NCI-H1417 (cell line): ENCODE measurements at places on chromosomes 3 and 15.

DNA sequence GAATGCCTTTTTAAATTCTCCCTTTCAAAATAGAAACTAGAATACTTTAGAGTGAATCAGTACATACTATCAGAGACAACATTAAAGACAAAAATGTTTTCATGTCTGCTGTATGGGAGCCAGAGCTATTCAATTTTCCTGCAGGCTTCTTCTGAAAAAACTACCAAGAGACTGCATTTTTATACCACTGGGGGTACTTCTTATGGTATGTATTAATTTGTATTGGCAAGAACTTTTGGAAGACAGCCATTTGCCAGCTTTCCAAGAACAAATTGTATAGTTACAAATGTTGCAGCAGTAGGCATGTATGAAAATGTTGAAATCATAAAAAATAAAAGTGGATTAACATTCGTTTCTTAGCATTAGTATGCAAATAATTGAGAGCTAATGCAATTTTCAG, 1010.0 kb upstream of the CADM2 start:
- no peak for DNase-seq

- peak; percentile 64 for DNase-seq
These were observed 47.8 kb upstream of the NDN start for GRCh38 chr15:23734862-23735261.

DNA sequence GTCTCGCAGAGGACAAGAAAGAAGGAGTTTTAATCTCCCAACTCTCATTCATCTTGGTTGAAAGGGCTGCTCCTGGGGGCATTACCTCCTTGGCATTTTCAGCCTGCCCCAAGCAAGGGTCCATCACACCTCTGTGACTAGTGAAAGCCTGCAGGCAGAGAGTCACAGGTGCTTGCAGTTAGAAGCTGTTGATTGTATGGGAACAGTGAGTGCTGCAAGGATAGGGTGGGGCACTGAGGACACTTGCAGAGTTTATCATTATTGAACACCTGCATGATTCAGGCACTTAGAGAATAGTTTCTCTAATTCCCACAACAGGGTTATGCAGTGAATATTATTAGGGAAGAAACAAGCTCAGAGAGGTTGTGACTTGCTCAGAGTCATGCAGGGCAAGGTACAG, 41.7 kb upstream of the IGF2BP2 start:
- no peak for DNase-seq

DNA sequence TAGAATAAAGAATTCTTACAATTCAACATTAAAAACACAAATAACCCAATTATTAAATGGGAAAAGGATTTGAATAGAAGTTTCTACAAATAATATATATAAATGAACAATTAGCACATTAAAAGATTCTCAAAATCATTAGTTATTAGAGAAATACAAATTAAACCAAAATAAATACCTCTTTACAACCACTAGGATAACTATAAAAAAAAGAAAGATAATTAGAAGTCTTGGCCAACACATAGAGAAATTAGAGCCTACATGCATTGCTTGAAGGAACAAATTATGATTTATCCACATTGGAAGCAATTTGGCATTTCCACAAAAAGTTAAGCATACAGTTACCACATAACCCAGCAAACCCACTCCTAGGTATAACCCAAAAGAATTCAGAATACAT, 502.3 kb upstream of the UBE2E2 start:
- no peak for DNase-seq

DNA sequence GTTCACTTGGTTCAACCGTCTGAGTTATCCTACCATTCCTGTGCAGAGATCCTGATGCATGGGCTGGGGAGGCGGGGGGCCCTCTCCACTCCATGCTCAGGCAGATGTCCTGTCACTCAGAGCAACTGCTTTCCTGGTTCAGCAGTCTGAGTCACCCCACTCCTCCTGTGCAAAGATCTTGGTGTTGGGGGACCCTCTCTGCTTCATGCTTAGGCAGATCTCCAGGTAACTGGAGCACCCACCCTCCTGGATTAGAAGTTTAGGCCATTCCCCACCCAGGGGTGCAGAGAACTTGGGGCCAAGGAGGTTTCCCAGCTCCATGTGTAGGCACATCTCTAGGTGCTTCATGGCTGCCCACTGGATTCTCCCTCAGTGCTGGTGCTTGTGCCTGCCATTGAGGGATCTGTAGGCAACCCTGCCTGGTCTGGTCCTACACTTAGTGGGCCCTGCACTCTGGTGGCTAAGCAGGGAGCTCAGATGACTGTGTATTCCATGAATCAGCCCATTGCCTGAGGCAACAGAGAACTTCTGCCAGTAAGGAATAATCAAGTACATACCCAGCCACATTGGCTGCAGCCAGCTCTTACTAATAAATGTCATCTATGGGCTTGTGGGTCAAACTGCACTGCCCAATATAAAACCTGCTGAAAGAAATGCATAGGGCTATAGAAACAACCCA, 465.4 kb upstream of the THBS1 start:
- DNase-seq = no peak

- no peak for DNase-seq
These were observed 25.3 kb upstream of the SLTM start for GRCh38 chr15:58958811-58959210.

- DNase-seq = no peak
These were observed 377.1 kb upstream of the TPM1 start for GRCh38 chr15:62665449-62665848.

DNA sequence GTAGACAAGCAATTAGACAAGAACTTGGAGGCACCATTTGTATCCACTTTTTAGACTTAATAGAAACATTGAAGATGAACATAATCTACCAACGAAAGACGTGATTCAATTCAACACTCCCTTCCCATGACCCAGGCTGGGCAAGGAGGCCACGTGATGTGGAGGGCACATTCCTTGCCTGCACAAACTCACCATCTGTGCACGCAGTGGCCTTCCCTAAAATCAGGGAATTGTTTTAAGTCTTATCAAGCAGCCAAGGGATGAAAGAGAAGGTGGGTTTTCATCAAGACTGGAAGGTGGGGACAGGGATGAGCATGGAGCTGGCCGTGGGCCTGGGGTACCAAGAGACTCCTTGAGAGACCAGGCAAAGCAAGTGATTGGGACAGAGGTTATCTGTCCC, 13.5 kb downstream of the STARD5 start:
- no peak for DNase-seq

GRCh38 chr3:46012246-46012645, 15.0 kb downstream of the XCR1 start:
- no peak for DNase-seq

DNA sequence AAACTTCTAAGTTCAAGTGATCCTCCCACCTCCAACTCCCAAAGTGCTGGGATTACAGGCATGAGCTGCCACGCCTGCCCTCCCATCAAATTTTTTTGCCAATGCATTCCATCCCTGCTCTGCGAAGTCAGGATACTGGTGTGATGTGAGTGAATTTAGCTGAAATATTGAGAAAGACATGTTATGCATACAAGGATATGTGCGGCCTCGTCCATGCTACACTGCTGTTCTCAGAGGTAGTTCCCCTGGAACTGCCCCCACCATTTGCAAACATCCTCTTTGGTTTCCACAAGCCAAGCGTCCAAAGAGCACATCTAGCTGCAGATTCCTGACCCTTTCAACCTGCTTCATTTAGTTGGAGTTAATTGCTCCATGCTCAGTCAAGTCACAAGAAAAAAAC, 36.5 kb upstream of the BCL2A1 start:
- DNase-seq = no peak

DNA sequence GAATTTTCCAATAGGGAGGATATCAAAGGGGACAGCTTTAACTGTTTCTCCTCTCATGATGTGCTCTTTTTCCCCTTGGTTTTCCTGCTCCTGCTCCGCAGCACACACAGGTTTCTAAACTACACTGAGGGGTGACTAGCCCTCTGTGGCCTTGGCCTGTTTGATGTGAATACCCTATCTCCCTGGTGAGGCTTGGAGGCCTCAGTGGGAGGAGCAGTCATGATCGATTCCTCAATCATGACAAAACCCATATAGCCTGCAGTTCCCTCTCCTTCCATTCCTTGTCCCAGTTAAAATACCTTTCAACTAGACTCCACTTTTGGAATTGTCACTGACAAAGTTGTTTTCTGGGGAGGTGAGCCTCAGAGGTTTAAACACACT, 24.0 kb upstream of the USP3 start:
- DNase-seq = no peak

DNA sequence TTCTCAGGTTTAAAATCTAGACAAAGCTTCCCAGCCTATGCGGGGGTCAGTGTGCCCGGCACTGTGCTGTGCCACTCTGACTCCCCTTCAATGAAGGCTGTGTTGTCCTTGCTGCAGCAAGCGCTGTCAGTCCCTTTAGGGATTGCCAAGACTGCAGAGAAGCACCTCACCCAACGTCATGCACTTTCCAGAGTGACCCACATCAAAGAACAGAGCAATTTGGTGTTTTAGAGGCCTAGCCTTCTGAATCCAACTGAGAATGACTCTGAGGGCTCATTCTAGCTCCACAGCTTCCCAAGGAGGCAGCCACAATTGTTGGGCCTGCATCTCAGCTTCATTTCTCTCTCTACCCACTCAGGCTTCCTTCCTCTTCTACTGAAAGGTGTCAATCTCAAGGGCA, 26.4 kb downstream of the SLC9A9 start:
- no peak for DNase-seq

GRCh38 chr3:10006762-10007090, 19.5 kb upstream of the FANCD2 start:
- DNase-seq = no peak

DNA sequence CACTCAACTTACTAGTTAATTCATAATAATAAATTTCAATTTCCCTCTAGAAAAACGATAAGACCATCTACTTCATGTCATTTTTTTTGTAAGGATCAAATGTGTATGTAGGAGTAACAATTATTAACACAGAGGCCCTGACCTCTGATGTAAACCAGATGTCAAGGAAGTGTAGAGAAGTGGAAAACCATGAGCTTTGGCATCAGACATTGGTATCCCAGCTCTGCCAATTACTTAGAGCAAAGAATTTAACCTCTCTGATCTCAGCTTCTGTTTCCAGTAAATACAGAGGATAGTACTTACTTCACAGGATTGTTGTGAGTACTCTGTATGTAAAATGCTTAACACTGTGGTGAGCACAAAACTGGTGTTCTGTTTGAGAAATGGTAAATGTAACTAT, 17.5 kb downstream of the AQR start:
- no peak for DNase-seq

- DNase-seq = no peak
These were observed 10.3 kb upstream of the RYK start for GRCh38 chr3:134260987-134261386.

GRCh38 chr3:165753560-165753959, 83.7 kb downstream of the BCHE start:
- DNase-seq = no peak

GRCh38 chr15:101447168-101447533, 42.4 kb downstream of the PCSK6 start:
- DNase-seq = no peak

DNA sequence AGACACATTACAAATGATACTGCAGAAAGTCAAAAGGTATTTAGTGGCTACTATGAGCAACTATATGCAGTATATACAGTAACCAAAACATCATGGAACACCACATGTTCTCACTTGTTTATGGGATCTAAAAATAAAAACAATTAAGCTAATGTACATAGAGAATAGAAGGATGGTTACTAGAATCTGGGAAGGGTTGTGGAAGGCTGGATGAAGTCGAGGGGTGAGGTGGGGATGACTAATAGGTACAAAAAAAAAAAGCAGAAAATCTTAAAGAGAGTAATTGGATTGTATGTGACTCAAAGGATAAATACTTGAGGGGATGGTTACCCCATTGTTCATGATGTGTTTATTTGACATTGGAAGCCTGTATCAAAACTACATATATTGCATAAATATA, 848.8 kb upstream of the GBE1 start:
- DNase-seq = no peak

GRCh38 chr15:26391567-26392194, 381.2 kb downstream of the GABRB3 start:
- DNase-seq = peak; percentile 63

- peak; percentile 22 for DNase-seq
These were observed 82.6 kb upstream of the ATP11B start for GRCh38 chr3:182710557-182711157.

GRCh38 chr15:31405200-31405920, 78.7 kb downstream of the KLF13 start:
- DNase-seq = no peak

DNA sequence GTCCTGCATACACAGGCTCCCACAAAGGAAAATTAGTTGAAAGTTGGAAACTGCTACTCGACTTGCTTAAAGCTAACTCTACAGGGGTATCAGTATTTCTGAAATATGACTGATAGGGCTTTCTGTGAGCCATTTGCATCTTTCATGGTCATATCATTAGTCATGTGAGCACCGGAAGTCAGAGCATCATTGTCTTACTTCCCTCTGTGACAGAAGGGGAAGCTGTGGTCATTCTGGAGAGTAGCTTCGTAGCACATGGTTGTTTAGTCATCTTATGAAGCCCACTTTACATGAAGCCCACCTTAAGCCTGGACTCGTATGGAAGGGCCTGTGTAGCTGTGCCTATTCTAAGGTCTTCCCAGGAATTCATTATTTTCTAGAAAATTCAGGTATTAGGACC, 69.0 kb downstream of the COL6A5 start:
- no peak for DNase-seq

DNA sequence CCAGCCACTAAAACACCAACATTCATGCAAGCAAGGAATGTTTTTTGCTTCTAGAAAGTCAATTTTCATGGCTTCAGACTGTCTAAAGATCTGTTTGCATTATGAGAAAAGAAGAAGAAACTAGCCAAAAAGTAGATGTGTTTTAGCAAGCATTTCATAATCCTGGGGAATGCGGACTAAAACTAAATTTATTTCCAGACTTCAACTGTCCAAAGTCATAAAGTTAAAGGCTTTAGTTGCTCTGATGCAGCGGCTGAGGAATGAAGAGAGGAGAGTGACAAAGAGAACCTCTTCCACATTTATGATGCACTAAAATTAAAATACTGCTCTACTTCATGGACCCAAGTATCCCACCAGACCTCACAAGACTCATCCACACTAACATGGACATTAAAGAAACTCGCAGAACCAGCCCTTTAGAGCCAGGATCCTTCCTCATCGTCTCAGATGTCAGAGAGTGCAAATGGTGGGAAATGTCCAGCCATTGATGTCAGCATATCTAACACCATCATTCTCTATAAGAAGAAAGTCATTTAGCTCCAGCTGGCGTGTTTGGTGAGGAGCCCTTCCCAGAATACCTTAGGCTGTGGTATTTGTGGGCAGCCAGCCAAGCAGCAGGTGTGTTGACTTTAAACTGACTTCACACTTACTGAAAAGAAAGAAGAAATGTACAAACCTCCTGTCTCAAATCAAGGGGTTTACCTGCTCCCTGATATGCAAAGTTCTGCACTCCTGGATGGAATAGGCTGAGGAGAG, 17.4 kb downstream of the FYCO1 start:
- no peak for DNase-seq

- no peak for DNase-seq
These were observed 5.0 kb downstream of the THBS1 start for GRCh38 chr15:39585871-39586301.
